Renal pelvis (tissue), 12 donors: ENCODE measurements at places on chromosomes 1 and 21. TPM values are rescaled to one million over a fixed set of nuclear protein-coding genes. Genes with fewer than 3 reads are reported as not detected.

Gene PRDX1
- 314 TPM for polyA plus RNA-seq

GRCh38 chr1:111179968-111180533 lies 20.4 kb downstream of the DENND2D start:
- no peak for DNase-seq

Gene UMODL1
- 0.06 TPM for polyA plus RNA-seq

DNA sequence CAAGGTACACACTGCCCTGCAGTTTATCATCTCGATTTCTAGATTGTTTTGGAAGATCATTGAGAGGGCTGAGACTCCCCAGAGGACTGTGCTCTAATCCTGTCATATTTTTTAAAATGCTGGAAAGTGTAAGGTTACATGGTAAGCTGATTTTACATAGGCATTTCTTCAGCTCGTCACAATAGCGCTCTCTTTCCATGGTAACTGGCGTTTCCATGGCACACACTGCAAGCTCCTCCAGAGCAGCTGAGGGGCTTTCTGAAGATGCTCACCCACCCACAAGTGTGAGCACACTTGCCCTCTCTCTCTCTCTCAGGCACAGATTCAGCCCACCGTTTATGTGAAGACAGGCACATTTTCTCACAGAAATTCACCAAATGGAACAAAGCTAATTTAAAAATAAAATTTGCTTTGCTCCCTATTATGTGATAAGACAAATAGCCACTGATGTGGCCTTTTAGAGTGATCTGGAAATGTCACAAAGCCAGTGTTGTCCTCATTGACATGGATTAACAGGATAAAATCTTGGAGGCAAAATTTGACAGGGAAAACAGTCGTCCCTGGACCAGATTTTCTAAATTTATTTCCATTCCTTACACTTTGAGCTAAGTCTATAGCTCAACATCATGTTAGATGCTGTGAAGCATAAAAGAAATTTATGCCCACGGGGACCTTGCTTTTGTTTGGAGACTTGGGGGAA lies 421.5 kb downstream of the RWDD3 start:
- DNase-seq: no peak

Gene GBP7
- polyA plus RNA-seq: 0.25 TPM

DNA sequence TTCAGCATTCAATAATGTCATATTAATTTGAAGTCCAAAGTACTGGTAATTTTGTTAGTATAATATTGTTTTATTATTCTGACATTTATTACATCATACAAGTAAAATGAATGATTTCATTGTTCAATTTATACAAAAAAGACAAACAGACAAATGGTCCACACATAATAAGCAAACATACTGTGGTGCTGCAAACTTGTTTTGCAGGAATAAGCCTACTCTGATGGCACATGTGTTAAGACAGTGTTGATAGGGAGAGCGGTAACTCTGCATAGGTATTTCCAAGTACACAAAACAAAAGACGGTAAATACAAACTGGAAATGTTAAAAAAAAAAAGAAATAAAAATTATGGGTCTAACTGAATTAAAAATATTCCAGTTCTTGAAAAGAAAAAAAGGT lies 59.7 kb upstream of the DPYD start:
- no peak for DNase-seq

- no peak for DNase-seq
Observed at GRCh38 chr1:172818841-172819527, 160.1 kb downstream of the FASLG start.

DNA sequence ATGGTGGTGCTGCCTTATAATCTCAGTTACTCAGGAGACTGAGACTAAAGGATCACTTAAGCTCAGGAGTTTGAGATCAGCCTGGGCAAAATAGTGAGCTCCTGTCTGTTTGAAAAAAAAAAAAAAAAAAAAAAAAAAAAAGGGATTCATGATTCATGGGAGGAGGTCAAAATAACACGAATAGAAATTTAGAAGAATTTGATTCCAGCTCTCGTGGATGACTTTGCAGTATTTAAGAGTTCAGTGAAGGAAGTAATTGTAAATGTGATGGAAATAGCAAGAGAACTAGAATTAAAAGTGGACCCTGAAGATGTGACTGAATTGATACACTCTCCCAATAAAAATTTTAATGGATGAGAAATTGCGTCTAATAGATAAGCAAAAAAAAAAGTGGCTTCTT lies 15.8 kb downstream of the AUNIP start:
- DNase-seq: no peak

DNA sequence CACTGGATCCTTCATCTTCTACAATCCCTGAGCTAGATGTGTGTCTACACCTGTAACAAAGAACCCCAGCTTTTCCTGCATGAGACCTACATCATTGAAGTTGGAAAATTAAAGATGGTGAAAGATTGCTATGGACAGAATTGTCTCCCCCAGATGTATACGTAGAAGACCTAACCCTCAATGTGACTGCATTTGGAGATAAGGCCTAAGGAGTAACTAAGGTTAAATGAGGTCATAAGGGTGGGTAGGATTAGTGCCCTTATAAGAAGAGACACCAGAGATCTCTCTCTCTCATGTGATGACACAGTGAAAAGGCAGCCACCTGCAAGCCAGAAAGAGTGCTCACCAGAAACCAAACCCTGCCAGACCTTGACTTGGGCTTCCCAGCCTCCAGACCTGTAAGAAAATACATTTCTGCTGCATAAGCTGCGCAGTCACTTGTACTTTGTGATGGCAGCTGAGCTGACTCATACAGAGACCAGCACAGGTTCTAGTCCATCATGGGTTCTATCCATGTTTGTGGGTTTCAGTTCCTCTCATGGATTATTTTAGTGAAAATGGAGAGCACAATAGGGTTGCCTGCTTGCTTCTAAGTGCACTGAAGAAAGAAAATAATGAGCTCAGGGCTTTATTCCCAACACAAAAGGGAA lies 180.8 kb downstream of the TPR start:
- no peak for DNase-seq

- no peak for DNase-seq
Observed at GRCh38 chr1:180507795-180508724, 5.7 kb upstream of the ACBD6 start.

DNA sequence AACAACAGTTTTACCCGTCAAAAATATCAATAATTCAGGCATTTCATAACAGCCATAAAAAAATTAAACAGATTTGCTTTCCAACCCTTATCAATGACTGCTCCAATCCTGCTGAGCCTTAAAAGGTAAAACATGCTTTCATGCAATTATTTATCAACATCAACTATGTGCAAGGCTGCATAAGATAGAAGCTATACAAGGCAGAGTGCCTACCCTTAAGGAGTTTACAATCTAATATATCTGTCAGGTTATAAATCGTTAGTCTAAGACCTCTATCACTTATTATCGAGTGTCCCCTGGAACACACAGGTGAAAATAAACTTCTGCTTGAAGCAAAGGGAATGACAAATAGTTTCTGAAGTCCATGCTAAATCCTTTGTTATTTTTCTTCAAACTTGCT lies 1.8 kb downstream of the ERRFI1 start:
- DNase-seq: no peak

DNA sequence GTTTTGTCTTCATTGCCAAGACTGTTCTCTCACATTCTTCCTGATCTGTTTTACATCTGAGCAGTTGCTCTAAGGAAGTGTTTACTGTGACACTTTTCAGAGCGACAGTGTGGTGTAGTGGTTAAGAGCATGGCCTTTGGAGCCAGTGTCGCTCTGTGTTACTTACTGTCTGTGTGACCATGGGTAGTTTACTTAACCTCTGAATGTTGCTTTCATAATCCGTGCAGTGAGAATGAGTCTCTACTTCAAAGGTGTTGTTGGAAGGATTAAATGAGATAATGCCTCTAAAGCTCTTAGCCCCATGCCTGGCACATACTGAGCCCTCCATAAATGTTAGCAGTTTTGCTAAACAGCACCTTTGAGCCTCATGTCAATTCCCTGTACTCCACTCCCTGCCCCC lies 35.9 kb upstream of the ZFP69B start:
- DNase-seq: no peak

Gene DLGAP3
- 3.6 TPM for polyA plus RNA-seq

DNA sequence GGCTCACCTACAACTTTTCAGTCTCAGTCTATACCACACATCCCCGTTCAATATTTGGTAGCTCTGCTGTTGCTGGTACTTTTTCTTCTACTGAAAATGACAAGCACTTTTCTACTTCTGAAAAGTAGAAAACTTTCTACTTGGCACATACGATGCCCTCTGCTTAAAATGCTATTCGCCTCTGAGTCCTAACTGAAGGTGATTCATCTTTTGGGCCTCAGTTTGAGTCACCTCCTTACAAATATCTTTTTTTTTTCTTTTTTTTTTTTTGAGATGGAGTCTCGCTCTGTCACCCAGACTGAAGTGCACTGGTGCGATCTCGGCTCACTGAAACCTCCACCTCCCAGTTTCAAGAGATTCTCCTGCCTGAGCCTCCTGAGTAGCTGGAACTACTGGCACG lies 136.0 kb upstream of the CYYR1 start:
- no peak for DNase-seq

GRCh38 chr21:24308183-24308582 lies 1299.1 kb downstream of the MRPL39 start:
- DNase-seq: no peak

GRCh38 chr21:34706337-34706736 lies 37.5 kb downstream of the CLIC6 start:
- no peak for DNase-seq

Gene REG4
- 1.4 TPM for polyA plus RNA-seq

Gene PIGR
- 1.4 TPM for polyA plus RNA-seq

DNA sequence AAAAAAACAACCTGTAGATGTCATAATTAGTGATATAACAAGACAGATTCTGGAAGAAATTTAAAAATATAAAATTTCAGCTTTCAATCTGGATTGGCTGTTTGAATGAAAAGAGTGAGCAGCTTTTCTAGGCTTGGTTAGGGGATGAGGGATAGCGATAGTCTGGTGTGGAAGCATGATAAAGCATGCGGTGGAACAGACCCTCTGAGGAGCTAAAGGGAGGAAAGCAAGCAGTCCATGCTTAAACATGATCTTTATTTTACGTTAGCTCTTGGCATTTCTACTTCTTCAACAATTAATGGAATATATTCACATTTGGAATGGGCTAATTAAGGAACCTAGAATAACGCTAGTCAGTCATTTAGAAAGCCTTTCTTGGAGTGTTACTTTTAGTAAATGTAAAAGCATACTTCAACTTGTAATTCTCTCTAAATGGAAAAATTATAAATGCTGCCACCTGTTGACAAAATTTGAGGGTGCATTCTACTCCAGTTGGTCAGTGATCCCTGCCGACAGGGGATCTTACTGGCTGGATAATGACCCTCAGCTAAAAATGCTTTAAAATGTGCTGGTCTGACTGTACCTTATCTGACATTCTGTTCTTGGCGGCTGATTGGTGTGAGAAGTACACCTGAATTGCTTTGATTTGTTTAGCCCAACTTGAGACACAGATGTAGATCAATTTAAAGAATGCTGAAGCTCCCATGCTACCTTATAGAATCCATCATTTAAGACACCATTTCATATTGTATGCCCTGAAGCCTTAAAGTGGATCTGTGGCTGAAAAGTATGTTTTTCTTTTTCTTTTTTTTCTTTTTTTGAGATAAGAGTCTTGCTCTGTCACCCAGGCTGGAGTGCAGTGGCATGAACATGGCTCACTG lies 61.2 kb downstream of the AK4 start:
- peak; percentile 47 for DNase-seq

DNA sequence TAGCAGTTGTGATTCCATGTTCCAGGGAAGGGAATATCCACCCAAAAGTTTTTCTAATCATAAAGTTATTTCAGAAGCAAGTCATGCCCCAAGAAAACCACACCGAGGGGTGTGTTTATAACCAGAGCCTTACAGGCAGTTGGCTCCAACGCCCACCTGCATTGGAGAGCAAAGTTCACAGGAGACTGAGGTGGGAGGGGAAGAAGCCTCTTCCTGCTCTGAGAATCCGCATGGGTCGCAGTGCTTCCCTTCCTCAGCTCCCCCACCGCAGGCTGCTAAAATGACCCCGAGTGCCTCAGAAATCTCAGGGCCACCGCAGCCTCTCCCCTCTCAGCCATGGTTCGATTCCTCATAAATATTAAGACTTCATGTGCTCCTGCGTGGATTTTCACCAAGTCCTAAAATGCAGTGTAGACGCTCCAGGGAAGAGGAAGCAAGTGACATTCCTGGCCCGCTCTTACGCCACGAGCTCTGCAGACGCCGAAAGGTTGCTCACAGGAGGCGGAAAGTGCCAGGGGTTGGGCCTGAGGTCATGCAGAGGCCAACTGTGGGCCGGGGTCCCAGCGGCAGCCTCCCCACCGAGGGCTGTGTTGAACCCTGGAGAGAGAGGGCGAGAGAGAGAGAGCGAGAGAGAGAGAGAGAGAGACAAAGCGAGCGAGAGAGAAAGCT lies 13.4 kb upstream of the SPSB1 start:
- no peak for DNase-seq

DNA sequence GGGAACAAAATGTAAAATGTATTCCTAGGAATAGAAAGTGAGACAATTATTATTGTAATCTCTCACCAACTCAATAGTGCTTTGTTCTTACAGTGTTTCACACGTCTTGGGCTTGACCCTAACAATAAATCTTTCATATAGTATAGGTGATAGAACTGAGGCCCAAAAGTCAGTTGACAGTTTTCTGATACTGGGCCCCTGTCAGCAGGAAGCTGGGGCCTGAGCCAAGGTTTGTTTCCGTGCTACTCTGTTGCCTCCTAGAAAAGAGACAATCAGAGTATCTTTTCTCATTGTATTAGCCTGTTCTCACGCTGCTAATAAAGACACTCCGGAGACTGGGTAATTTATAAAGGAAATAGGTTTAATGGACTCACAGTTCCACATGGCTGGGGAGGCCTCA lies 5.0 kb downstream of the RRP1B start:
- DNase-seq: no peak

Gene KIF2C
- 28.1 TPM for polyA plus RNA-seq

DNA sequence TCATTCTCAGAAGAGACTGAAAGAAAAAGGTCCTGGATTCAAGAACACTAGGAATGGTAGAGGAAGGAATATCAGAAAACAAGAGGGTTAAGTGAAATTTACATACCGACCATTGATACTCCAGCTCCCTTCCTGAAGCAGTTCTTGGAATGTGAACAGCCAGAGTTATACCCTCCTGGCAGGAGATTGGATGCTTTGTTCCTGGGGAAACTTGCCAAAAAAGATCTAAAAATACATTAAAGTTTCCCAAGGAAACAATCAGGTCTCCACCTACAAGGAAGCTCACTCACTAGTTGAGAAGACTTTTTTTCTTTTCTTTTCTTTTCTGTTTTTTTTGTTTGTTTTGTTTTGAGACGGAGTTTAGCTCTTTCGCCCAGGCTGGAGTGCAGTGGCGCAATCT lies 91.1 kb downstream of the HLX start:
- DNase-seq: no peak

Gene KCNE2
- 1.0 TPM for polyA plus RNA-seq

GRCh38 chr1:6870086-6870485 lies 84.8 kb downstream of the CAMTA1 start:
- no peak for DNase-seq

GRCh38 chr1:101174722-101175121 lies 62.1 kb upstream of the S1PR1 start:
- DNase-seq: no peak

Gene ADAMTS1
- polyA plus RNA-seq: 90.6 TPM

Gene PLXNA2
- 16.4 TPM for polyA plus RNA-seq

- DNase-seq: no peak
Observed at GRCh38 chr1:183732236-183732880, 72.6 kb upstream of the RGL1 start.

GRCh38 chr1:44962729-44963128 lies 23.7 kb downstream of the EIF2B3 start:
- DNase-seq: no peak
